ENCODE measurements at places on chromosomes 5 and 9. TPM values are rescaled to one million over a fixed set of nuclear protein-coding genes. Genes with fewer than 3 reads are reported as not detected.

LIFR gene
- 74.5 TPM for total RNA-seq

KCNT1 gene
- total RNA-seq: 11.5 TPM

PDGFRB gene
- total RNA-seq: 56.0 TPM

NUDT12 gene
- 12.1 TPM for total RNA-seq

PNPLA7 gene
- total RNA-seq: 6.9 TPM

PDE6A gene
- total RNA-seq: 0.12 TPM

SRP19 gene
- 38.0 TPM for total RNA-seq

- peaks cover 30% of the 10 kb centered on the region for H3K27me3 ChIP-seq
- no peak overlapping the region for H3K4me3 ChIP-seq
- H3K4me1 ChIP-seq: no peaks in the 10 kb centered on the region
- H3K27ac ChIP-seq: no peak overlapping the region
Observed at GRCh38 chr9:133269537-133270362, 5.3 kb downstream of the ABO start.

DNA sequence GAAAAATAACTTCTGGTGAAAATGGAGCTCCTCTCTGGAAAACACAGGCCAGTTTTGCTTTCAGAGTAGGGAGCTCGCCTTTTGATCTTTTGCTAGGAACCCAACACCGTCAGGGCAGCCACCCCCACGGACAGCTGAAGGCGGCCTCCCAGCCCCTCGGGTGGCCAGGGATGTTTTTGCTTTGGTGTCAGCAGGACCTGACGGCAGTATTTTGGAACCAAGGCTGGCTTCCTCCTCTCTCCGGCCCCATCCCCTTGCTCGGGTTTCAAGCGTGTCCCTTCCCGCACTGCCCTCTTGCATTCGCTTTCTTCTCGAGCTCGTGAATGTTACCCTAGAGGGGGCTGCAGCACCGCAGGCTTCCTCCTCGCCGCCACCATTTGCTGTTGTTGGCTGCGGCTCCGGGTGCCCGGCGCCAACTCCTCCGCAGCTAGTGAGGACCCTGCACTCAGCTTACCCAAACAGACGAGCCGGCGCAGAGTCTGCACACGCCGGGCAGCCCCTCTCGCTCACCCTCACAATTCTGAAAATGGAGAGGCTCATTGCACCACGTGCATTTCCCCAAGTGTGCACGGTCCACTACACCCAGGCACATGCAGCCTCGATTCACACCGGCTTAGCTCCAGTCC is 35.5 kb upstream of the ADAMTSL1 start:
- H3K36me3 ChIP-seq: no peaks in the 10 kb centered on the region
- no peaks in the 10 kb centered on the region for H3K27me3 ChIP-seq
- H3K4me3 ChIP-seq: peak overlapping the region; percentile 60
- H3K4me1 ChIP-seq: no peaks in the 10 kb centered on the region

DNA sequence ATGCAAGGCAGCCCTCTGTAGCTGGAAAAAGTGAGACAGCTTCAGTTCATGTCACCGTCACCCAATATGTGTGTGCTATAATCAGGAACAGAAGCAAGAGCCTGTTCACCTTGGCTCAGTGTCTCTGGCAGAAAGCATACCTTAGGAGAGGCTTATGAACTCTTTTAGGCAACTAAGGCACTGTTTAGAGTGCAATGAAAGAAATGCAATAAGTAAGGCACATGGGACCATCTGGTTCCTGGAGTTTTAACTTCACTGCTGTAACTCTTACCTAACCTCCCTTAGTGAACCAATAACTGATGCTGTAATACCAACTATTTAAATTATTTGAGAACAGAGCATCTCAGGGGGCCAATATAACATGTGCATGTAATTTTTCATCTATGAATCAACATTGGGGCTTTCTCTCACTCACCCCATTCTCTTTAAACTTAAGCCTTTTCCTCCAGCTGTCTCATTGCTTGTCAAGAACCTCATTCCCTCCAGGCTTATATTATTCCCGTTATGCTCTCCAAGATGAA is 32.4 kb downstream of the C9 start:
- DNase-seq: no peak
- no peaks in the 10 kb centered on the region for H3K4me1 ChIP-seq
- no peak overlapping the region for H3K27ac ChIP-seq
- no peaks in the 10 kb centered on the region for H3K36me3 ChIP-seq
- H3K4me3 ChIP-seq: no peak overlapping the region

- peaks cover 22% of the 10 kb centered on the region for H3K4me1 ChIP-seq
- H3K27me3 ChIP-seq: no peaks in the 10 kb centered on the region
- no peak for DNase-seq
- no peak overlapping the region for H3K27ac ChIP-seq
Observed at GRCh38 chr5:60959156-60959555, 14.2 kb downstream of the NDUFAF2 start.

DNA sequence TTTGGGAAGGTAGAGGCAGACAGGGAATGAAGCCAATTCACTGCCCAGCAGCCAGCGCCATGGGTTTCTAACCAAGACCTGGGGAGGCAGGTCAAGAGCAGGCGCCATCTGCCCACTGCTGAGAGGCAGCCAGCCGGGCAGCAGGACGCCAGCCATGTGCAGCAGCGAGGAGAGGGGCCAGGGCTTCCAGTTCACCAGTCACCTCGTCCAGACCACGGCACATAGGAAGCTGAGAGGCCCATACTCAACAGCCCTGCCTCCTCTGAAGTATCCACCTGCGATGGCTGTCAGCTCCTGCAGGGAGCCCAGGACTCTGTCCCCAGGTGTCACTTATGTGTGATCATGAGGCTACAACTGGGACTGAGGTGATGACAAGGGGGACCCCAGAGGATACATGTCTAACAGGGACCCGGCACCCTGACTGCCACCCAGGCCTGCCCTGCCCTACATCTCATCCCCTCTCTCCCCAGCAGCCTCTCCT is 30.1 kb downstream of the IPPK start:
- H3K27ac ChIP-seq: no peak overlapping the region
- H3K4me3 ChIP-seq: no peak overlapping the region
- H3K27me3 ChIP-seq: no peaks in the 10 kb centered on the region
- no peak for DNase-seq
- H3K36me3 ChIP-seq: peaks cover 4% of the 10 kb centered on the region
- H3K4me1 ChIP-seq: peaks cover under 1% of the 10 kb centered on the region

DNA sequence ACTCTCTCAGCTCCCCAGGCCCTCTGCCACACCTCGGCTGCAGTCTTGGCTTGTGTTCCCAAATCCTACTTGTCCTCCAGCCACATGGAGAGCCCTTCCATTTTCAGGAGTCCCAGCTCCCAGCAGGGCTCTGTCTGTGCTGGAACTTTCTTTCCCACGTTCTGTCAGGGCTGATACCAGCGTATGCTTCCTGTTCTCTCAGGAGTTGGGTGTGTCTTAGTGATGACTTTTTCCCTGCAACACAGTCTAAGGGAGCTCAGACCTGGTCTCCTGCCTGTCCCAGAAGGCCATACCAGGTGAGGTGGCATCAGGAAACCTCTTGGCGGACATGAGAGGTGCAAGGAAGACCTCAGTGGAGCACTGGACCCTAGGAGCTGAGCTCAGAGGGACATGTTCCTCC is 226.5 kb downstream of the HSPA4 start:
- no peak overlapping the region for H3K27ac ChIP-seq
- no peaks in the 10 kb centered on the region for H3K27me3 ChIP-seq
- H3K36me3 ChIP-seq: no peaks in the 10 kb centered on the region
- DNase-seq: no peak
- peaks cover 32% of the 10 kb centered on the region for H3K4me1 ChIP-seq

GRCh38 chr9:96644137-96644536 is 11.0 kb downstream of the PRXL2C start:
- H3K36me3 ChIP-seq: peaks cover 71% of the 10 kb centered on the region
- no peak overlapping the region for H3K27ac ChIP-seq
- no peak overlapping the region for H3K4me3 ChIP-seq
- DNase-seq: no peak

DNA sequence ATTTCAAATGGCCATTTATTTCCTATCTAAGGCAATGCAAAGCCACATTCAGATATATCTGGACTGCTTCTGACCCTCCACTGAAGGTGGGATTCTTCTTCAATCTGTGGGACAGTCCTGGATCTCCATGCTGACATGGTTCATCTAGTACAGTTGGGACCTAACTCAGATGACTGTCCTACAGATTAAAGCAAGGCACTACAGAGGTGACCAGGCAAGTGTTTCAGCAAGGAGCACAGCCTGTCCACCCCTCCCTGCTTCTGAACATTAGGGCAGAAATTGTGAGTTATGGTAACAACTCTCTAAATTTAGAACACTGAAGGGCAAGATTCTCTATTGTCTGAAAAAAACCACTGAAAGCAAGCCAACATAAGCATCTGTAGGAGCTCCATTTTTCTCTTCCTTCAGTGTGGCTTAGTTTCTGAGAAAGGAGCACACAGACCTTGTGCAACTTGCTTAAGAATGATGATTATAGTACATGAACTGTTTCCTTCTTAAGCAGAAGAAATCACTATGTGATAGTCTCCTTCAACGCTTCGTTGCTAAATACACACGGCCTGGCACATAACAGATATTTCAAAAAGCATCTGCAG is 62.9 kb upstream of the BARX1 start:
- no peaks in the 10 kb centered on the region for H3K36me3 ChIP-seq
- H3K4me3 ChIP-seq: no peak overlapping the region
- no peaks in the 10 kb centered on the region for H3K4me1 ChIP-seq
- H3K27ac ChIP-seq: no peak overlapping the region

GRCh38 chr5:108686676-108687075 is 61.0 kb upstream of the FER start:
- H3K4me3 ChIP-seq: no peak overlapping the region
- DNase-seq: no peak
- H3K27ac ChIP-seq: no peak overlapping the region
- H3K27me3 ChIP-seq: no peaks in the 10 kb centered on the region
- peaks cover under 1% of the 10 kb centered on the region for H3K4me1 ChIP-seq
- H3K36me3 ChIP-seq: no peaks in the 10 kb centered on the region

GRCh38 chr5:102762095-102762534 is 7.0 kb downstream of the PAM start:
- DNase-seq: no peak
- peak overlapping the region; percentile 97 for H3K27ac ChIP-seq
- peaks cover 68% of the 10 kb centered on the region for H3K4me1 ChIP-seq
- H3K4me3 ChIP-seq: peak overlapping the region; percentile 20

GRCh38 chr5:37975531-37975930 is 135.7 kb upstream of the GDNF start:
- no peak overlapping the region for H3K4me3 ChIP-seq
- DNase-seq: no peak

GRCh38 chr5:175621971-175622370 is 35.9 kb upstream of the HRH2 start:
- H3K4me3 ChIP-seq: no peak overlapping the region
- DNase-seq: no peak
- H3K36me3 ChIP-seq: no peaks in the 10 kb centered on the region
- no peaks in the 10 kb centered on the region for H3K4me1 ChIP-seq
- no peak overlapping the region for H3K27ac ChIP-seq
- no peaks in the 10 kb centered on the region for H3K27me3 ChIP-seq

- H3K27ac ChIP-seq: no peak overlapping the region
- no peaks in the 10 kb centered on the region for H3K27me3 ChIP-seq
- H3K4me1 ChIP-seq: peaks cover 25% of the 10 kb centered on the region
- peaks cover 13% of the 10 kb centered on the region for H3K36me3 ChIP-seq
- H3K4me3 ChIP-seq: no peak overlapping the region
Observed at GRCh38 chr5:759781-760362, 24.7 kb downstream of the ZDHHC11B start.

DNA sequence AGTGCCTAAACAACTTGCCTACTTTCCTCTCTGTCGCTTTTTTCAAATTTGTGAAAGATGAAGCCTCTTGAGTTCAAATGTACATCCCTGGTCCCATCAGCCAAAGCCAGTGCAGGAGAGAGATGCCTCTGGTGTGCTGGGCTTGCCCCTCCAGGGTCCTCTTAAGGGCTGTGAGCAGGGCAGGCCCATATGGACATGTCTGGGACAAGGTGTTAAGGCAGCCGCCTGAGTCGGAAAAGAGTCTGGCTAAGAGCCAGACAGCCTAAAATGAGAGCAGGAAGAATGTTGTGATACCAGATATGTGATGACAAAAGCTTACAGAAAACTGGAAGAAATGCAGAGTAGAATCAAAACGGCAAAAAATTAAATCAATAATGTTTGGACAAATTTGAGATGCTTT is 72.5 kb downstream of the APTX start:
- H3K27ac ChIP-seq: no peak overlapping the region
- no peaks in the 10 kb centered on the region for H3K4me1 ChIP-seq
- no peak overlapping the region for H3K4me3 ChIP-seq
- no peaks in the 10 kb centered on the region for H3K36me3 ChIP-seq

- no peaks in the 10 kb centered on the region for H3K4me1 ChIP-seq
- no peak for DNase-seq
- no peak overlapping the region for H3K4me3 ChIP-seq
- no peaks in the 10 kb centered on the region for H3K27me3 ChIP-seq
Observed at GRCh38 chr5:52010454-52010853, 627.2 kb downstream of the ISL1 start.

GRCh38 chr5:173324115-173325001 is 3.9 kb downstream of the STC2 start:
- H3K36me3 ChIP-seq: peaks cover 5% of the 10 kb centered on the region
- peak overlapping the region; percentile 30 for H3K4me3 ChIP-seq

- H3K36me3 ChIP-seq: peaks cover 9% of the 10 kb centered on the region
- DNase-seq: no peak
- H3K27ac ChIP-seq: no peak overlapping the region
- H3K4me1 ChIP-seq: peaks cover 66% of the 10 kb centered on the region
- no peak overlapping the region for H3K4me3 ChIP-seq
- H3K27me3 ChIP-seq: no peaks in the 10 kb centered on the region
Observed at GRCh38 chr5:112915831-112916230, 6.2 kb downstream of the REEP5 start.

GRCh38 chr9:79023134-79023580 is 548.6 kb upstream of the TLE4 start:
- no peaks in the 10 kb centered on the region for H3K36me3 ChIP-seq
- DNase-seq: no peak
- H3K4me3 ChIP-seq: no peak overlapping the region
- H3K27ac ChIP-seq: no peak overlapping the region
- no peaks in the 10 kb centered on the region for H3K27me3 ChIP-seq

GRCh38 chr9:127832248-127832647 is 22.2 kb downstream of the ENG start:
- no peaks in the 10 kb centered on the region for H3K27me3 ChIP-seq
- DNase-seq: no peak
- H3K4me3 ChIP-seq: no peak overlapping the region
- no peak overlapping the region for H3K27ac ChIP-seq
- peaks cover 32% of the 10 kb centered on the region for H3K4me1 ChIP-seq
